Neural crest cell (in vitro differentiated cells): ENCODE measurements at places on chromosomes 16 and 17. TPM values are rescaled to one million over a fixed set of nuclear protein-coding genes. Genes with fewer than 3 reads are reported as not detected.

The CES4A gene
- total RNA-seq: 1.8 TPM in 2 replicates

The KRT10 gene
- 33.2 and 39.1 TPM in 2 replicates for total RNA-seq

The GALK1 gene
- total RNA-seq: 11.9 and 13.1 TPM in 2 replicates

The OR2C1 gene
- 0.16 TPM in 1 of 2 replicates, not detected in the other for total RNA-seq

The PTGES3L gene
- total RNA-seq: 3.4 and 3.5 TPM in 2 replicates

The ZG16B gene
- not detected in 2 replicates for total RNA-seq

The CYTH1 gene
- 26.8 and 27.7 TPM in 2 replicates for total RNA-seq

The DPEP3 gene
- total RNA-seq: not detected in 2 replicates

- no peaks in the 10 kb centered on the region for H3K36me3 ChIP-seq
- no peak overlapping the region for H3K27ac ChIP-seq
- DNase-seq: no peak
Observed at GRCh38 chr17:43547659-43548256, 1.6 kb upstream of the ETV4 start.

DNA sequence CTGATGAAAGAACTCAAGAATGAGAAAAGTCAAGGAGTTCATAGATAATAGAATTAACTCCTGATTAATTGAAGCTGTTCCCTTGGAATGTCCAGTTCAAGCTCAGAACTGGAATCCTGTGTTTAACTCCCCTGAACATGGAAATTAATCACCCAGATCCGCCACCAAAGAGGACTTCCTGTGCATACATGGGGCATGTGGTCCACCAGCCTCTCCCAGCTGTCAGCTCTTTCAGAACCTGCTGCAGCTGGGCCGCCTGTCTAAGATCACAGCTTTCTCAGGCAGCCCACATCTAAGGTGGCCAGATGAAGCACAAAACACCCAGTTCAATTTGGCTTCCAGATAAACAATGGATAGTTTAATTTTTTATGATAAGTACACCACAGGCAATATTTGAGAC, 203.7 kb upstream of the COX10 start:
- peaks cover 28% of the 10 kb centered on the region for H3K36me3 ChIP-seq
- H3K27me3 ChIP-seq: no peaks in the 10 kb centered on the region
- H3K4me3 ChIP-seq: no peak overlapping the region
- H3K27ac ChIP-seq: no peak overlapping the region
- H3K4me1 ChIP-seq: peaks cover 21% of the 10 kb centered on the region

GRCh38 chr17:57785022-57785421, 39.9 kb upstream of the CCDC182 start:
- peaks cover 17% of the 10 kb centered on the region for H3K4me1 ChIP-seq
- H3K36me3 ChIP-seq: no peaks in the 10 kb centered on the region
- H3K27ac ChIP-seq: no peak overlapping the region

GRCh38 chr17:18241229-18241871, 15.9 kb downstream of the LLGL1 start:
- no peak overlapping the region for H3K4me3 ChIP-seq
- H3K27ac ChIP-seq: no peak overlapping the region
- no peak for DNase-seq
- H3K27me3 ChIP-seq: no peaks in the 10 kb centered on the region

GRCh38 chr16:82082097-82082496, 47.0 kb downstream of the HSD17B2 start:
- H3K4me1 ChIP-seq: no peaks in the 10 kb centered on the region
- H3K4me3 ChIP-seq: no peak overlapping the region

GRCh38 chr17:31393749-31394146, 2.3 kb downstream of the RAB11FIP4 start:
- H3K27me3 ChIP-seq: peaks cover 64% of the 10 kb centered on the region
- DNase-seq: no peak

DNA sequence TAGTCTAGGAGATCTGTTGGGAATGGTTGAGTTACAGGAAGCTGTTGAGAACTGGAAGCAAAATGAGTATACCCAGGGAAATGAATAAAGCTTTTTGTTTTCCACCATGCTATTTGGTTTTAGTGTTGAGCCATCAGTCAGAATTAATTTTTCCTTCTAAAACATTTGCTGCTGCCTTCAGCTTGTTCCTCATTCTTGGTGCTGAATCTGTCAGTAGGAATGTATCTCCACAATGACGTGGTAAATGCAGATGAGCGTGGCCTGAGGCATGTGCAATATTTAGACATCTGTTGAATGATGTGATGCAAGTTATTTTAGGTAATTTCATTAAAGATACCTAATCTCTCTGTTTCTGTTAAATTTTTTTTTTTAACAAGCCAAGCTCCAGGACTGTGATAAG, 10.9 kb downstream of the HAPSTR1 start:
- H3K4me1 ChIP-seq: peaks cover 60% of the 10 kb centered on the region
- no peak overlapping the region for H3K4me3 ChIP-seq
- no peak overlapping the region for H3K27ac ChIP-seq
- H3K27me3 ChIP-seq: no peaks in the 10 kb centered on the region

DNA sequence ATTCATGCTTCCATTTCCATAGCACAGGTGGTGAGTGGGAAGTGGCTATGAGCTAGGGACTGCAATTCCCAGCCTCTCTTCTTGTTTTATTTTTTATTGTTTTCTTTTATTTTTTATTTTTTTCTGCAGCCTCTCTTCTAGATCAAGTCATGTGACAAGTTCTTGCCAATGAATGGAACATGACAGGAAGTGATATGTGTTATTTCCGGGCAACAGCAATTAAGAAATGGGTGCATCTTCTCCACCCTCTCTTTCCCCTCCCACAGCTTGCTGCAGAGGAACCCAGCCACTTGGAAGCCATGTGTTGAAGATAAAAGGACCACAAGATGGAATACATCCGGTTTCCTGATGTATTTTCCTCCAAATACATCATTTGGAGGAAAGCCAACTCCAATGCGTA, 23.6 kb downstream of the IRX5 start:
- no peak overlapping the region for H3K27ac ChIP-seq
- no peak for DNase-seq
- H3K4me3 ChIP-seq: no peak overlapping the region
- H3K27me3 ChIP-seq: peaks cover 28% of the 10 kb centered on the region
- H3K36me3 ChIP-seq: no peaks in the 10 kb centered on the region
- peaks cover 9% of the 10 kb centered on the region for H3K4me1 ChIP-seq

- no peaks in the 10 kb centered on the region for H3K36me3 ChIP-seq
- no peak overlapping the region for H3K4me3 ChIP-seq
- H3K4me1 ChIP-seq: peaks cover 22% of the 10 kb centered on the region
- no peak for DNase-seq
Observed at GRCh38 chr16:50800074-50800473, 58.2 kb downstream of the CYLD start.

DNA sequence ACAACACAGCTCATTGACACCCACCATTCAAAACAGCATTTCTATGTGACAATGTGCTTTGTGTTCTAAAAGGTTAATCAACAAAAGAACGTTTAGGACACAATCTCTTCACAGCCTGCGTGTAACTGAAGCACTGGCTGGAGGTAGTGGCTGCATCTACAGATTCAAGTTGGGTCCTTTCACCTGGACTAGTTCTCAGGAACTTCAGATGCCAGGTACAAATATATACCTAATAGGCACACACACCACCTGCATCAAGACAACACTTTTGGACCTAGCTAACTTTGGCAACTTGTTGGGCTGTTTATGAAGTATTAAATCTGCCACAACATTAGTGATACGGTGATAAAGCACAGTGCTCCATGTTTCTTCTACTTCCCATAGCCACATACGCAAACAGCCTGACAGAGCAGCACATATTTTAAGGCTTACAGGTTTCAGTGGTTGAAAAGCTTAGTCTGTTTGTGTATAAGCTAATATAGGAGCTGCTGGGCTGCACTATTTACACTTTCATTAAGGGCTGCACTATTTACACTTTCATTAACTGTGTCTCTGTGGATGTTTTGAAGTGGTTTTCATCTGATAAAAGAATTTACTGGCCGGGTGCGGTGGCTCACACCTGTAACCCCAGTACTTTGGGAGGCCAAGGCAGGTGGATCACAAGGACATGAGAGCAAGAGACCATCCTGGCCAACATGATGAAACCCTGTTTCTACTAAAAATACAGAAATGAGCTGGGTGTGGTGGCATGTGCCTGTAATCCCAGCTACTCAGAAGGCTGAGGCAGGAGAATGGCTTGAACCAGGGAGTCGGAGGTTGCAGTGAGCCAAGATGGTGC, 132.6 kb downstream of the PARN start:
- H3K27ac ChIP-seq: no peak overlapping the region
- no peaks in the 10 kb centered on the region for H3K36me3 ChIP-seq
- H3K4me1 ChIP-seq: peaks cover 48% of the 10 kb centered on the region

DNA sequence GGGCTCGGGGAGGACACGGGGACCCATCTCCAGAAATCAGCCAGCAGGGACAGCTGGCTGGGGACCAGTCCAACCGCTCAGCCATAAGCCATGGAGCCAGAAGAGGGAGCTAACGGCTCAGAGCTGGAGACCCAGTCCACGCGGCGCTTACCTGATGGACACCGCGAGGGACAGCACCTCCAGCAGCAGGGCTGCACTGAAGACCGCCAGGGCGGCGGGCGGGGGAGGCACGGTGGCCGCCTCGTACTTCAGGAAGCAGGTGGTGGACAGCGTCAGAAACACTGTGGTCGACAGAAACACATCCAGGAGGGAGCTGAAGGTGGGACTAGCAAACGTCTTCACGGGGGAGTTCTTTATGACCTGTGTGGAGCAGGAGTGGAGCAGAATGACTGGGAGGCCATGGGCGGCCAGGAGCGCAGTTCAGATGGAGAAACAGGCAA, 102.6 kb upstream of the CREBBP start:
- H3K27me3 ChIP-seq: no peaks in the 10 kb centered on the region
- H3K4me3 ChIP-seq: no peak overlapping the region
- DNase-seq: peak; percentile 58
- H3K4me1 ChIP-seq: peaks cover 3% of the 10 kb centered on the region

GRCh38 chr16:84068783-84069462, 26.3 kb upstream of the SLC38A8 start:
- H3K4me1 ChIP-seq: no peaks in the 10 kb centered on the region
- peak overlapping the region; percentile 46 for H3K27ac ChIP-seq
- H3K4me3 ChIP-seq: no peak overlapping the region

DNA sequence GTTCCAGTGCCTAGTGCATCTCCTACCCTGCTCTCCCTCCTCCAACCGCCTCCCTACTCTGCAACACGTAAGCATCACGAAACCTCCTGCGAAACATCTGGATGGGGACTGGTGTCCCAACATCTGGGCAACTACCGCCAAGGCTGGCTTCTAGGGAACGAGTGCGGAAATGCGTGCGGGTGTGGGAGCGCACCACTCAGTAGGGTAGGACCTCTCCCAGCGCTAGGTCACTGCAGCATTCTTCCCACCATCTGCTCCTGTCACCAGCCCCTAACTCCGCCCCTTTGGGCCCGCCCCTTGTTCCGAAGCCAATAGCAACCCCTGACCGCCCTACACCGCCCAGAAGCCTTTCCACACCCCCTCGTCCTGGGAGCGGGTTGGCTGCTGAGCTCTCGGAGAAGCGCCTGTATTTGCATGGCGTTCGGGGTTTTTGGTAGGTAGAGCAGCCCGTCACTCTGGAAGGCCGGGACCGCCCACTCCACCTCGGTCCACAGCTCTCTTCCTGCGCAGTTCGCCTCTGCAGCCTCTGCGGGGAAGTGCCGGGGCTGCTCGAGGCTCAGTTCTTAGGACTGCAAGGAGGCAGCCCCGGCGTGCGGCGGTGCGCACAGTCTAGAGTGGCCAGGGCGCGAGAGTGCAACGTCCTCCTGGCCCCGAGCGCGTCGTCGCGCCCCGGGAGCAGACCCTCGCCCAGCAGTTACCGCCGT, at the start of gene HS3ST3B1:
Gene HS3ST3B1, plus strand, starts transcription at position 507 of the 704 bp plus-strand sequence. CDS start 438 bp downstream, outside the sequence.
- peaks cover 66% of the 10 kb centered on the region for H3K27me3 ChIP-seq
- DNase-seq: peak; percentile 98
- H3K4me1 ChIP-seq: peaks cover 66% of the 10 kb centered on the region
- H3K36me3 ChIP-seq: peaks cover 11% of the 10 kb centered on the region
- H3K4me3 ChIP-seq: peak within 1 kb of the TSS; percentile 94

DNA sequence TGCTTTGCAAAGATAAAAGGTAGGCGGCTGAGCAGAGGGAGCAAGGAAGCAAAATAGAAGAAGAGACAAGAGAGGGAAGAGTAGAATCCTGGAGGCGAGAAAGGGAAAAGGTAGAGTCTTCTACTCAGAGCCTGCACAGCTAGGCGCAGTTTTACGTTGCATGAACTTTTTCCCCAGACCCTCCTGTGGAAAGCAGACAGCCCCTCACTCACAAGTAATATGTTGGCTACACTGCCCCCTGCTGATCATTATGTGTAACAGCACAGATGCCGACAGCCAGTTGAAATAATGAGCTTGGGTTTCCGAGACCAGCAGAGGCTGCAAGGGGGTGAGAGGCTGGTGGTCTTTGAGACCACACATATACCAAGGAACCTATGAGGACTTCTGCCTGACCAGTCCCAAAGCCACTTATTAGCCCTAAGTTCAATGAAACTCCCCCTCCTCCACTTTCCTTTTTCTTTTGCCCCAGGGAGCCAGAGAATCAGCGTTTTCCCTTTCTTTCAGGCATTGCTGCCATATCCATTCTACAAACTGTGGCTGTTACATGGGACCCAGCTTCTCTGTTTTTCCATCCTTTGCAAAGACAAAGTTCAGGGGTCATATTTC, 22.5 kb upstream of the CMTR2 start:
- no peaks in the 10 kb centered on the region for H3K36me3 ChIP-seq
- no peak overlapping the region for H3K27ac ChIP-seq
- peak; percentile 51 for DNase-seq
- no peaks in the 10 kb centered on the region for H3K4me1 ChIP-seq
- H3K4me3 ChIP-seq: no peak overlapping the region
- peaks cover 80% of the 10 kb centered on the region for H3K27me3 ChIP-seq

DNA sequence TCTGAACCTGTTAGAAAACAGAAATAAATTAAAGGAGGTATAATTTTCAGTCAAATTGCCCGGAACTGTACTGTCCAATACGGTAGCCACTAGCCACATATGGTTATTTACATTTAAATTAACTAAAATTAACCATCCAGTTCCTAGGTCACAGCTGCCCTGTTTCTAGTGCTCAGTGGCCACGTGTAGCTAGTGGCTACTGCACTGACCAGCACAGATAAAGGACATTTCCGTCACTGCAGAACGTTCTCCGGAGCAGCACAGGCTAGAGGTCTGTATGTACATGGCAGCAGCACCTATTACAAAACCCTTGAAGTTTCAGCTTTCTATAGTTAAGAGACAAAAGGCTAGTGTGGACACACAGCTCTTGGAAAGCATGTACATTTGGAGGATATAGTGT, 33.7 kb downstream of the CPSF4L start:
- H3K27ac ChIP-seq: no peak overlapping the region
- peak overlapping the region; percentile 47 for H3K4me3 ChIP-seq
- no peaks in the 10 kb centered on the region for H3K36me3 ChIP-seq
- no peak for DNase-seq
- H3K4me1 ChIP-seq: peaks cover 25% of the 10 kb centered on the region

DNA sequence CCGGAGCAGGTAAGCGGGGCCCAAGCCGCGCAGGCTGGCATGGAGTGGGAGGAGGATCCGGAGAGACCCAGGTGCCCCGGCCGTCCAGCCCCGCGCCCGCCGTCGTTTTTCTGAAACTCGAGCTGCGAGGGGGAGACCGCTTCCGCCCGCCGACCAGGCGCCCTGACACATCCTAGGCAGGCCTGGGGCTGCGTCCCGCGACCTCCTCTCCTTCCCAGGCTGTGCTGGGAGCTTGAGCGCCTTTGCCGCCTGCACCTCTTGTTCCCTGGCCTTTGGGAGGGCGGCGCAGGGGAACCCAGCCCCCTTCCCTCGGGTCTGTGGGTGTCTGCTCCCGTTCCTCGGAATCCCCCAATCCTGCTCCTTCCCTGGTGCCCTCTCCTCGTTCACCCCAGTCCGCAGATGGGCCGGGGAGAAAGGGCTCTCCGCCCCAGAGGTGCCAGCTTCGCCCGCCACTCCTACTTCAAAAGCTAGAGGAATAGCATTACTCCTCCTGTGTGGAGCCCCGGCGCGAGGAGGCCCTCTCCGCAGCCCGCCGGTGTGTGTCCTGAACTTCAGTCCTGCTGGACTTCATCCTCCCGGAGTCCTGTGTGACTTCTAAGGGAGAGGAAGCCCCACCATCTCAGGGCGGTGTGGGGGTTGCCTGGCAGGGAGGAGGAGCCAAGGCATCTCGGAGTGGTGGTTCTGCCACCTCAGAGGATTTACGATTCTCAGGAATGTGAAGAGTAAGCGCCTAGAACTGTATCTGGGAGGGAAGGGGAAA, 1.0 kb downstream of the NHERF1 start:
- DNase-seq: no peak
- no peaks in the 10 kb centered on the region for H3K36me3 ChIP-seq
- no peaks in the 10 kb centered on the region for H3K27me3 ChIP-seq
- H3K4me3 ChIP-seq: peak overlapping the region; percentile 98
